ENCODE measurements at places on chromosomes 13 and 19.

DNA sequence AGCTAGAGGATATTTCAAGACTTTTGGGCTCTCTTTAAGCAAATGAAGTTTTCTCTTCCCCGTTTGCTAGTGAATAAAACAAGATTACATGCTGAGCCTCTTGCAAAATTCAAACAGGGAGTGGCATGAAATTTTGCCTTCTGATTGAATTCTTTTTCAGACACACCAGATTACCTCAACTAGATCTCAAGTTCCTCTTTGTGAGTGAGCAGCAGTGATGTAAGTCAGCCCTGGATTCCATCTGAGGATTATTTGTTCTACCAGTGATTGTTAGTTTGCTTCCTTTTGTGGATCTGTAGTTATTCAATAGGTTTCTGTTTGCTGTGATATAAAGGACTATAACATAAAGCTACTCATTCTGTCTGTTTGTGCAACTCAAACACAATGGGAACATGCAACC, 407.7 kb downstream of the LMO7 start:
- no peak for DNase-seq

GRCh38 chr19:17625980-17626379, 62.2 kb downstream of the UNC13A start:
- no peak for DNase-seq

- no peak for DNase-seq
Observed at GRCh38 chr19:6219586-6220290, 60.0 kb downstream of the MLLT1 start.

DNA sequence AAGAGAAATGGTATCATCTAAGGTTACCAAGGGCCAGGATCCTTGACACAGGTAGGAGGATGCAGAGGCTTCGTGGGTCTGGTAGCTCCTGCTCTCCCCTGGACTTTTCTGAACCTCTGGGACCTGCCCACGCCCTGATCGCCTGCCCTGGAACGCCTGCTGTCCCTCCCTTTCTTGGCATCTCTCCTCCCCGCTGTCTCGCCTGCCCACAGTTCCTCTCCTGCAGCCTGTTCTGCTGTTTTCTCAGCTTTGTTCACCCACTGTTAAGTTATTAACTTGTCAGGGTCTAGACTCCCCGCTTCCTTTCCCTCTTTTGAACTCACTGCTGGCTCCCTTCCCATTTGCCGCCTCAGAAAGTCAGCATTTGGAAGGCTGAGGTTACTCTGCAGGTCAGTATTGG, 19.8 kb downstream of the SERP2 start:
- DNase-seq, result peak; percentile 63
